ENCODE measurements at places on chromosomes 12 and 14.

GRCh38 chr12:40224439-40225291, at the start of gene LRRK2:
TSS of gene LRRK2 (plus strand) at chr12:40224997. CDS start at chr12:40225132, 135 bp downstream.
- DNase-seq, result peak; percentile 84

DNA sequence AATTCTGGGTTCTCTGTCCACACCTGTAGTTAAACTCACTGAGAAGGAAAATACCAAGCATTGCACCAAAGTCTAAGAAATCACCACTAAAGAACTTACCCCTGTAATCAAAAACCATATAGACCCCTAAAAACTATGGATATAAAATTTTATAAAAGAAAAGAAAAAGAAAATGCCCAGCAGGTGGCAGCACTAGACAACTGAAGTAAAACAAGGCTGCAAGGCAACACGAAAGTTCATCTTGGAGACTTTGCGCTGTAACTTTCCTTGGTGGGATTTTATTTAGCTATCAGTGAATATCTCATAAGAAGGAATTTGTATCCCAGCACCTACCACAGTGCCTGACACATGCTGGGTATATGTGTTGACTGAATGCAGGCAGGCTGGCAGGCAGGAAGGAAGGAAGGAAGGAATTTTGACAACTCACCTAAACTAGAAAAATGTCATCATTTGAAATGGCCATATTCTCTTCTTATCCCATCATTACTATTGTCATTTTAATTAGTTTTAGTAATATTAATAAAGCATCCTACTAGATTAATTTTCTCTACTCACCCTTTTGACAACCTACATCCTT, 68.2 kb upstream of the ETV6 start:
- DNase-seq, result peak; percentile 47

DNA sequence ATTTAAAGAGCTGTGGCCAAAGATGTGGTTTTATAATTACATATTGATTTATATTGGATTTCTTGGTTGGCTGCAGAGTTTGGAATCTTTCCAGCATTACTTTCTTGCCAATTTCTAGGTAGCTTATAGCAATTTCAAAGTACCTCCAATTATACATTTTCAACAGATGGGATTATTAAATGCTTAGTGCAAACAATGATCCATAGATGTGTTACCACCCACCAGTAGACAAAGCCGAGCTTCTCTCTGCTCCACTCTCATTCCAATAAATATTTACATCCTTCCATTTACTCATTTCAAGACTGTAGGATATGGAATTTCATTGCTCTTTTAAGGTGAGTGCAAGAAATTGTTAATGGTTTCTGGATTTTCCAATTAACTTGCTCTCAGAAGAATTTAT, 21.6 kb upstream of the TMCC3 start:
- no peak for DNase-seq

- peak; percentile 11 for DNase-seq
Measured at GRCh38 chr12:77592836-77593235, 237.9 kb upstream of the NAV3 start.

- no peak for DNase-seq
Measured at GRCh38 chr12:45008211-45008610, 42.7 kb downstream of the DBX2 start.

DNA sequence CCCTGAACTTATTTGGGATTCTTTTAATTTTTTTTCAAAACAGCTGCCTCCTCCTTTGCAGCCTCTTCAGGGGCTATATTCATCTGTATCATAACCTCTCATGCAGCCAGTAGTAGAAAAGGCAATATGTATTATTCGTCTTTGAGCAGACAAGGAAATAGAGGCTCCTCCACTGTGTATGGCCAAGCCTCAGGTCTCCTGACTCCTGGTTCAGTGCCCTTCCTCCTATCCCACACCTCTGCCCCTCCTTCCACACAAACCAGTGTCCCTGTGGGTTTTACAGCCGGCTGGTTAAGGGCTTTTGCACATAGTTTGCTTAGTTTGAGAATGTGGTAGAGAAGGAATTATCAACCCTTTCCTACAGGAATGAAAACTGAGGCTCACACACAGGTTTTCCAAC, 8.8 kb upstream of the ACVRL1 start:
- no peak for DNase-seq

DNA sequence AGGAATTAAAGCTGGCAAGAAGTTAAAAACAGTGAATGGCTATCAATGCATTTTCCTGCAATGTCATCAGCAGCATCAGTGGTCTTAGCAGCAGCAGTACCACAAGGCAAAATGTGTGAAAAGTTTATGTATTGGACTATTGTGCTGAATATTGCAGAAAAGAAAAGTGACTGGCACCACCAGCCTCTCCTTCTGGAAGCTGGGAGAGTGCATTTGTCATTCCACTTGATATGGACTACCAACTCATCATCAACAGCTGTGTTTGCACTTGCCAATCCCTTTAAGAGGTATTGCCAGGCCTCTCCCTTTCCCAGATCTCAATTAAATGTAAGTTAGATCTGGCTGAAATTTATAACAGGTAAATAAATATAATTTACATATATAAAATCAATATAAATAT, 151.0 kb upstream of the GZMB start:
- DNase-seq, result no peak

- no peak for DNase-seq
Measured at GRCh38 chr12:59040043-59040442, 119.7 kb upstream of the LRIG3 start.

DNA sequence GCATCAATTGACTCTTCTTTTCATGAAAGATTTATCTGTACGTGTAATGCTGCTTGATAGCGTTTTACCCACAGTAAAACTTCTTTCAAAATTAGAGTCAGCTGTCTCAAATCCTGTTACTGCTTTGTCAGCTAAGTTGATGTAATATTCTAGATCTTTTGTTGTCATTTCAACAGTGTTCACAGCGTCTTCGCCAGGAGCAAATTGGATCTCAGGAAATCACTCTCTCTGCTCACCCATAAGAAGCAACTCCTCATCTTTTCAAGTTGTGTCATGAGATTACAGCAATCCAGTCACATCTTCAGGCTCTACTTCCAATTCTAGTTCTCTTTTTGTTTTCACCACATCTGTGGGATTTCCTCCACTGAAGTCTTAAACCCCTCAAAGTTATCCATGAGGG, 9.5 kb downstream of the PCNX1 start:
- DNase-seq, result peak; percentile 43

GRCh38 chr14:21846227-21846885, 172.7 kb upstream of the OR4E1 start:
- no peak for DNase-seq

GRCh38 chr12:53561590-53561953, 54.3 kb upstream of the NPFF start:
- peak; percentile 86 for DNase-seq

GRCh38 chr12:25675808-25676207, 122.7 kb upstream of the LMNTD1 start:
- DNase-seq, result no peak

- DNase-seq, result no peak
Measured at GRCh38 chr12:49549735-49550692, 11.2 kb downstream of the KCNH3 start.

DNA sequence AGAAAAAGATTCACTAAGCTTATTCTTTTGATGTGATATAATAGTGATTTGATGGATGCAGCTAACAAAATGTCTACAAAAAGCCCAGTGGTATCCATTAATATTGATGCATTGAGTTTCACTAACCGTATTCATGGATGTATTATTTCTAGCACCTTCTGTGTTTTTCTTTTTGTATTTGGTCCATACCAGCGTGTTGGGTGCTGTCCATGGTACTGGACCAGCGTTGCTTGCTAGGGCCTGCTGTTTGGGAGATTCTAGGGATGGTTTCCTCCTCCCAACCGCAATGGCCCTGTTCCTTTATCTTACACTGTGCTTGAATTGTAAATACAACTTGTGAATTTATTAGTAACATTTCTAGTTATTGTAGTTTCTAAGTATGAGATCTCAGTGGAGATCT, 31.7 kb downstream of the ANO4 start:
- DNase-seq, result peak; percentile 2

GRCh38 chr12:120584343-120585149, 3.3 kb upstream of the POP5 start:
- peak; percentile 20 for DNase-seq

GRCh38 chr12:116726694-116727093, 11.2 kb downstream of the SPRING1 start:
- DNase-seq, result no peak

DNA sequence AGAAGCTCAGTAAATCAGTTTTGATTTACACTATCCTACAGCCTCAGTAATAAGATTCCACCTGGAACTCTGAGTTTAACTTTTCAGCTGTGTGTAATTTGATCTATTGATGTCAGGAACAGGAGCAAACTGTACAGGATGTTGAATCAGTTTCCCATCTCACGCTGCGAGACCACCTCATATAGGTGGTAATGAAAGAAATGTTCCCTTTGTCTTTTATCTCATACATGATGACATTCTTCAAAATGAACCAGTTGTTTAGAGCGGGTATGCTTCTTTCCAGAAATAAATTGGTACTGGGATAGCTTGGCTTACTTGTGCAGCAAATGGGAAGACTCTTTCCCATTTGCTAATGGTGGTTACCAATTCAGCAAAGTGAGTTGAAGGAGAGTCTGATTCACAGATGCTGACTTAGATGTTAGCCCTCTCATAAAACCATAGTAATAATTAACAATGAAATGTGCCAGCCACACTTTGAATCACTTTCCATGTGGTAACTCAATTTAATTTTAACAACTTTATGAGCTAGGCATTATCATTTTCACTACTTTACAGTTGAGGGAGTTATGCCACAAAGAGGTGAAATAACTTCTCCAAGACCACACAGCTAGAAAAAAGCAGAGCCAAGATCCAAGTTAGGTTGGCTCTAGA, 251.5 kb downstream of the PAWR start:
- no peak for DNase-seq

DNA sequence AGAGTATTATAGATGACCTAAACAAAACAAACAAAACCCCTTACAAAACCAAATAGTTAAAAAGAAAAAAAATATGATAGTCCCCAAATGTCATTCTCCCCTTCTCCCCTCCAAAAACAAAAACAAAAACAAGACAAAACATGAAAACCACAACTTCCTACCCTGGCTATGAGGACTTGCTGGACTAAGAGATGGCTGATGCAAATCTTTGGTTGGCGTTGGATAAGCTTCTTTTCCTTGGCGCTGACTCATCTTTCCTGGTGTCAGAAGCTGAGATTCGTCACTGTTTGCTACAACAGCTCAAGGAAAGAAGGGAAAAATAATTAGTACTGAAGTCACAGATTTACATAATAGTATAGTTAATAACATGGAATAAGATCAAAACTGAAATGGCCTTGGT, 102.5 kb upstream of the BBS10 start:
- peak; percentile 52 for DNase-seq

GRCh38 chr12:105204916-105205315, 31.1 kb downstream of the APPL2 start:
- peak; percentile 80 for DNase-seq

- peak; percentile 64 for DNase-seq
Measured at GRCh38 chr14:86639146-86639545, 1109.2 kb downstream of the FLRT2 start.

DNA sequence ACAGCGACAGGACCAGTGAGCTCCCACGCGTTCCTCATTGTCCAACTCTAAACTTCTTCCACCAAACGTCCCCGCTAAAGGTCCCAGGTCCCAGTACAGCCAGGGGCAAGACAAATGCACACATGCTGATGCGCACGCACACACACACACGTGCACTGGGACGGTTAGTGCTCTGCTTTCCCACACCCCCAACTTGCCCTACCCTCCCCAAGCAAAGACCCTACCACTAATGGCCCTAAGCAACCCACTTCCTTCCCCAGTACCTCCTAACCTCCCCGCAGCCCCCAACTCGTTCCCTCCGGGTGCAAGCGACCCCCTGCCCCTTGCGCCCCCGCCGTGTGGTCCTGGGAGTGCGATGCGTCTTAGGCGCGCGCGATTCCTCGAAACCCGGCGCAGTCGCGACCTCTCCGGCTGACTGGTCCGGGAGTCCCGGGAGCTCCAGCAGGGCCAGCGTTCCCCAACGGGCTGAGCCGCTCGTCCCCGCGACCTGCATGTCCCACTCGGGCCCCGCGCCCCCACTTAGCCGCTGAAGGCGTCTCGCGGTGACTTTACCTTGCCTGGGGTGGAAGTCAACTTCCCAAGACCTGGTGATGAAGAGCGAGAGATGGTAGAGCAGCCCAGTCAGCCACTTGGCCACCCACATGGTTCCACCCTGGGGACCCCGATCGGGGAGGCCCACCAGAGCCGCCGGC, 578 bp downstream of the ADAMTS20 start:
- no peak for DNase-seq

DNA sequence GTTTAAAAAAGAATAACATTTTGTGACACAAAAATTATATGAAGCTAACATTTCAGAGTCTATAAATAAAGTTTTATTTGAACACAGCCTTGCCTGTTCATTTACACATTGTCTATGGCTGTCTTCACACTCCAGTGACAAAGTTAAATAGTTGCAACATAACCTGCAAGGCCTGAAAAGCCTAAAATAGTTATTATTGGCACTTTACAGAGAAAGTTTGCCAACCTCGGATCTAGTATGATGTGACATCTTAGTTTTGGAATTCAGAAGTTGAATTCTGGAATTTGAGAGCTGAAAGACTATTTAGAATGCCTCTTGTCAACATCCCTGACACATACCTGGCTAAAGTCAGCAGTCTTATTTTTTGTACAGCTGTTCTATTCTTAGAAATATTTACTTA, 68.3 kb downstream of the DYRK2 start:
- peak; percentile 75 for DNase-seq

- peak; percentile 8 for DNase-seq
Measured at GRCh38 chr12:94994312-94994711, 9.2 kb downstream of the NDUFA12 start.

GRCh38 chr14:100670753-100671049, 56.0 kb upstream of the DLK1 start:
- DNase-seq, result no peak

DNA sequence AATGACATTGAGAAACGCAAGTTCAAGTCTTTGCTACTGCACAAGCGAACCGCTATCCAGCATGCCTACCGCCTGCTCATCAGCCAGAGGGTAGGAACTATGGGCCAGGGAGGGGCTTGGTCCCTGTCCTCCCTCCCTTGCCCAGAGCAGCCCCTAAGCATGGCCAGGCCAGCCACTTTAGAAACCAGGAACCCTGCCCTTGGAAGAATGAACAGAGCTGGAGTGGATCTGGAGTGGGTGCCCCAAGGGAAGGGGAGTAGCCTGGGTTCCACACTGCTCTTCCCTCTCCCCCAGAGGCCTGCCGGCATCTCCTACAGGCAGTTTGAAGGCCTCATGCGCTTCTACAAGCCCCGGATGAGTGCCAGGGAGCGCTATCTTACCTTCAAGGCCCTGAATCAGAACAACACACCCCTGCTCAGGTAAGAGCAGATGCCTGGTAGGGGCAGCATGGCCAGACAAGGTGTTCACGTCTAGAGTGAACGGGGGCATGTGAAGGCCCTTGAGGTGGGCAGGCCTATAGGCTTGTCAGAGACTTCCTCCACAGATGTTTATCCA, 55.8 kb downstream of the TPCN1 start:
- DNase-seq, result no peak

- DNase-seq, result no peak
Measured at GRCh38 chr12:72207486-72208409, 64.4 kb upstream of the TRHDE start.

- no peak for DNase-seq
Measured at GRCh38 chr12:46299851-46300250, 31.0 kb upstream of the SLC38A1 start.

GRCh38 chr12:124170760-124171159, 124.1 kb upstream of the RFLNA start:
- no peak for DNase-seq

GRCh38 chr12:87290505-87290904, 738.7 kb downstream of the C12orf50 start:
- no peak for DNase-seq

Measured in fibroblast of gingiva (primary cell).